ENCODE measurements at places on chromosomes 7 and 10.

GRCh38 chr10:13815756-13816155 lies 229.0 kb downstream of the PRPF18 start:
- no peak for DNase-seq

DNA sequence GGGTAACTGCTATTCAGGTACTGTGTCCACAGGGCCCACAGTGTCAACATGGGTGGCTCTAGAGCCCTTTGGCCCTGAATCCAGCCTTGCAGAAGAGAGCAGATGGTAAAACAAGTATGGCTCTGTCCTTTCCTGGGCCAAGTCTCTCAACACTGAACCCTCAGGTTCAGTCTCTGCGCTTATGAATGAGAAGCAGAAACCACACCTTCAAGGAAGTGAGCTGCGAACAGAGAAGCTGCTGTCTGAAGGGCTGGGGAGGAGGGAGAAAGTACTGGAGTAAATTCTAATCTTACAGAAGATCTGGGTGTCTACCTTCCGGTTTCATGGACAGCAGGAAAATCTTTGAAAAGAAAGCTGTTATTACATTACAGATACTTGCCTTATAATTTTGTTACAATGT lies 4.1 kb downstream of the TBRG4 start:
- DNase-seq = no peak

DNA sequence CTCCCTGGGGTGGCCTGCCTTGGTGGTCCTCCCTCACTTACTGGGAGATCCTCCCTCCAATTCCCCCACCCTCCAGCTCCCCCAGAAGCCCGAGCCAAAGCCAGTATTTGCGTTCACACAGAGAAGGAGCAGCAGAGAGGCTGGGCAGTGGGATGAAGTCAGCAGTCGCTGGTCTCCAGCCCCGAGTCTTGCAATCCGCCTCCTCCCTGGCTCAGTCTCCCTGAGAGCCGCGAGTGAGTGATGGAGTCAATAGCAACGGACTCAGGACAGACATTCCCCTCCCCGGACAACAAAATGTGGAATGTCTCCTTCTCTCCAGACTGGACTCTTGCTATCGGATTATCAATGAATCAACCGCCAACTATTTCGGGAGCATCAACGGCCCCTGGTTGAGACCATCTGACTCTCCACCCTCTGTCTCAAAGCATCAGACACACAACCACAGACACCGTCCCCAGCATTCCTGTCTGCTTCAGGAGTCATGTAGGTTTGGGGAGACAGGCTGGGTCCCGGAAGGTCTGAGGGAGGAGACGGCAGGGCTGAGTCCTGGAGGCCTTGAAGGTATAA lies 178.4 kb downstream of the SH3PXD2A start:
- DNase-seq = no peak

GRCh38 chr7:26912933-26913536 lies 48.6 kb upstream of the SKAP2 start:
- DNase-seq = no peak

- no peak for DNase-seq
Observed at GRCh38 chr10:100684688-100685235, 60.6 kb upstream of the PAX2 start.

DNA sequence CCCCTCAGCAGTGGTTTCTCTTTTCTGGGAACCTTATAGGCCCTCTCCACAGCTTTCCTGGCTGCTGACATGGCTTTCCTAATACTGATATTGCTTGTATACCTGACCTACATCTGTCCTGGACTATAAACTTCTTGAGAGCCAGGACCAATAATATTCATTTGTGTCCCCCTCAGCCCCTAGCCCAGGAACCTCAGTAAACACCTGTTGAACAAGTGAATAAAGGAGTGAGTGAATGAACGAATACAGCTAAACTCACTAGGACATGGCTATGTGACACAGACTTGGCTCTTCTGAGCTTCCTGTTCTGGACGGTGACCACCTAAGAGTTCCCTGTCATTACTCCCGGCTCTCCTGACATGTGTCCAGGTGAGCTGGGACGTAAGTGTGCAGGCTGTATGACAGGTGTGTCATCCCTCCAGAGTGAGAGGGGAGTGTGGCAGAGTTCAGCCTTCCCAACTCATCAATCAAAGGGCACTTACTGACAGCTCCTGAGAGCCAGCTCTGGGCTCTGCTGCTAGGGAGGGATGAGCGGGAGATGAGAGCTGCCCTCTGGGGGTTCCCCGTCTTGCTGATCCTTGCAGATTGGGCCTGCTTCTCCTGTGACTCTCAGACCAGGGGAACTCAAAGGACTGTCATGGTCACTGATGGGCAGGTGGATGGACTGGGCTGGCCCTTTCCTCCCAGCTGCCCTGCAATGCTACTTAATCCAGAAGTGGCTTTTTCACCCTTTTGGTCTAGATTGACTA lies 84.5 kb downstream of the HIF1AN start:
- no peak for DNase-seq

- DNase-seq = no peak
Observed at GRCh38 chr7:51303142-51303525, 13.5 kb downstream of the COBL start.

- no peak for DNase-seq
Observed at GRCh38 chr7:36763132-36763816, 39.0 kb upstream of the AOAH start.

DNA sequence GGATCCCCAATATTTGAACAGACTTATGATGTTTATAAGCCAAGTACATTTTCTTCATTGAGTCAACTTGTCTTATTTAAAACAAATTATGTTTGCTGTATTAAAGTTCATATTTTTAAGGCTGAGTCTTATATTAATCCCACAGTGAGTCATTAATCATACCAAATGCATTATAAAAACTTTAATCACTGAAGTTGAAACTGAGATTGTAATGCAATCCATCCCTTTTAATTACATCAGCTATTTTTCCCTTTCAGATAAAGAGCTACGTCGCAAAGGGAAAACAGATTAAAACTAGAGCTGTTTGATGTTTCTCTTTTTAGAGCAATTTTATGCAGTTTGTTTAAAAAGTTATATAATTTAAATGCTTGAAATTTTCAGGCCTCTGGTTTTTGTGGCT lies 183.0 kb downstream of the ARID5B start:
- DNase-seq = no peak

DNA sequence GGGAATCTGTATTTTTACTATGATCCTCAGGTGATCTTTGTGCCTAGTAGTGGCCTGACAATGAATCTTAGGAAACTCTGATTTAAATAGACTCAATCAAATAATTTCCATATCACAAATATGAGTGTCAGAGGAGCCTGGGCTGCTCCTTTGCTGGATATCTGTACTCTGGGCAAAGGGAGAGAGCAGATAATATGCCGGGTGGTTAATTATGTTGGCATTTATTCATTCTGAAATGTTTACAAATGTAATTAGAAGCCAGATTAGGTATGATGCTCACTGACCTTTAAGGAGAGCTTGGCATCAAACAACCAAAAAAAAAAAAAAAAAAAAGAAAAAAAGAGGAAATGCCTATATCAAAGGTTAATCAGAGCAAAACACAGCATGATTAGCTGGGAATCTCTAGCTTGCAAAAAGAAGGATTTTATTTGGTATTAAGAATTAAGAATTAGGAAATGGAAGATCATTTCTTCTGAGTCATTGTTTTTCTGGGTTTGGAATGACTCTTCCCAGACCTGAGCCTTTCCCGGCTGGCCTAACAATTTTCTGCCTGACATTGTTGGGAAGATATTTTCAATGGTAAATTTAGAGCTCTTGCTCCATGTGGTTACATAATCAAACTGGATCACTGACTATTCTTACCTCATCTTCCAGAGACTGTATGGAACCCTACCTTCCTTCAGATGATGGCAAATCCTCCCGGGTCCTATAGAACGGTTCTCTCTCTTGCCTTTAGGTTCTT lies 365.3 kb downstream of the REEP3 start:
- DNase-seq = no peak

GRCh38 chr10:89693176-89693575 lies 8.2 kb upstream of the KIF20B start:
- no peak for DNase-seq

- DNase-seq = peak; percentile 49
Observed at GRCh38 chr7:2231992-2232765, 566 bp downstream of the MAD1L1 start.

DNA sequence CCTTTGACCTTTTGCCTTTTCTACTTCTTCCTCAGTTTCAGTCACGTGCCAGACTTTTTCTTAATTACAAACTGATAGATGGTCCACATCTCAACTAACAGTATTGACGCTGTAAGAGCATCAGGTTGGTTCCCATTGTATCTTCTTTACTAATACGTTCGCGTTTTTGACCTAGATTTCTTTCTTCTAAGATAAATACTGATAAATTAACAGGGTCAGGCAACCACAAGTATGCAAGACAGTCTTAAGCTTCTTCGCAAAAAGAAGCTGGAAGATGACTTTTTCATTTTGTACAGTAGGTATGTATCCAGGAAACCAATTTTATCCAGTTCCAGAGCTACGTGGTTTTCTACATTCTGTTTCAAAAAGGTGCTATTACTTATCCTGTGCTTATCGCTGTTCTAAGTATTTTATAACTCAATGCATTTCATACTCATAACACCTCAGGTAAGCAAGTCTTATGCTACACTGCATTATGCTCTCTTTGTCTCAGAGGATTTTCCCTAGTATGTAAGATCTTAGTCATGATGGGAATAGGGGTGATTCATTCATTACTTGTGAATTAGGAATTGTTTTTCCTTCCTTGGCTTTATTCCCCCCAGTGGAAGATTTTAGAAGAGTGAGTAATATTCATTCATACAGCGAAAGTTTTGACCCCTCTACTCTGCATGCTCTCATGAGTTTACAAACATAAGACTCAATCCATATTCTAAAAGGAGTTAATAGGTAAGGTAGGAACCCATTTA lies 955 bp downstream of the DUS4L start:
- no peak for DNase-seq

DNA sequence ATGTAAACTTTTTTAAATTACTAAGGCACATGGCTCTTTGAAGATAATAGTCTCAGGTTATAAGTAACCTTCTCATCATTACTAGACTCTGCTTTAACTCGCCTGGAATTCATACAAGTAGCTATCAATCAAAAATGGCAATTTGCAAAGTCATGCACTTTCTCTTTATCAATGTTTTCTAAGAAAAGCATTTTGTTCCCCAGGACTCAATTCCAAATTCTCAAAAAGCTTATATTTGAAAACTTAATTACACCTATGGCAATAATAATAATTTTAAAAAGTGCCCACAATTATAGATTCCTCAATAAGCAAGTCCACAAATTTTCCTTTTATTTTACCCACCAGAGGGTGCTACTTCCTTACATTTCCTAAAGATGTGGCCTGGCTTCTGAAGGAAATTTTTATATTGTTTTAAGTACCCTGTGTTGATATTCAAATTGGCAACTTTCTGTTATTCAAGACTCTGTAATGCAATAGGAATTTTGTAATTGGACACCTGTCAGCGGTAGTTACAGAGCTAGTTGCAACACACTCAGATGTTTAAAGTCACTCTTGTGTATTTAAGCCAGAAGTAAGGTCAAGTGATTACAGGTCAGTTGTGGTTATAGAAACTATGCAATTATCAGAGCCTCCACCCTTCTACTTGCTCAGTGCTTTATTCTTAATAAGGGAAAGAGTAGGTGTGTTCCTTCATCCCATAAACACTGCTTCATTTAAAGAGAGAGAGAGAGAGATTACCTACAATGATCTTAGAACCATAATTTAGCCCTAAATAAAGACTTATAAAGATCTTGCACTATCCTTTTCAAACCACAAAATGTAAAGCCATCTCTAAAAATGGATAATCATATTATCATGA lies 47.1 kb upstream of the HYAL4 start:
- DNase-seq = no peak

GRCh38 chr7:65910237-65910636 lies 37.4 kb downstream of the VKORC1L1 start:
- DNase-seq = no peak

DNA sequence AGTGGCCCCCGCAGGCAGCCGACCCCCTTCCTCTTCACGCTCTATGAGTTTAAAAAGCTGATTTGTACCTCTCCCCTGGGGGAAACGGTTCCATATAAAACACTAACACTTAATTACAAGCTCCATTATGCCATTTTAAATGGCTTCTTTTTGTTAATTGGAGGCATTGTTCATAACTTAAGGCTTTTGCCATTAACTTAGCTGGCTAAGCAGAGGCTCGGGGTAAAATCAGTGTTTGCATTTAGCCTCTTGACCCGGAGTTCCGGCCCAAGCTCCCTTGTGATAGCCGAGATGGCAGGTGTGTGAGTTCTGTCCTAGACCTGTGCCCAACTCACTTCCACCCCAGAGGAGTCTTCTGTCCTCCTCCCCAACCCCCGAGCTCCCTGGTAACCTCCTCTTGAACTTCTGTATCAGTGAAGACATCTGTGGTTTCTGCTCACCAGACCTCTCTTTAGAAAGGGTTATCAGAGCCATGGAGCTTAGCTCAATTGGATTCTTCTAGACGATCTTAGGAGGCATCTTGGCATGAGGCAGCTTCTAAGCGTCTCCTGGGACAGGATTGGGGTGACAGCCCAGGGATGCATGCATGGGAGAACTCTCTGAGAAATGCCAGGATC lies 34.2 kb upstream of the SH2B2 start:
- no peak for DNase-seq

GRCh38 chr10:80504897-80505465 lies 32.7 kb upstream of the SH2D4B start:
- no peak for DNase-seq

DNA sequence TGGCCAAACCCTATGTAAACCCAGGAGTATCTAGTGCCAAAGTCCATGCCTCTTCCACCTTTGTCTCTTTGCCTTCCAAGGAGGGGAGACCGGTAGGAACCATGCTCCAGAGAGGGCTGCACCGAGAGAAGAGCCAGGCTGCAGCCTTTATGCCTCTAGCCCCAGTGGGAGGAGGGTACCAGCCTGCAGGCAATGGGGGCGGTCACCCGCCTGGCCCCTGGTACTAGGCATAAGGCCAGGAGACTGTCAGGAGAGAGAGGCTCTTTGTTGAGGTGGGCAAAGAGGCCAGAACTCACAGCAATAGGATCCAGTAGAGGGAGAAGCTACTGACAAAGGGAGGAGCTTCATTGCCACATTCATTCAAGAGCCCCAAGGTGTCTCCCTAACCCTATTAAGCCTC lies 146.6 kb upstream of the PDE1C start:
- DNase-seq = no peak

GRCh38 chr7:24572393-24572996 lies 757 bp upstream of the PALS2 start:
- peak; percentile 36 for DNase-seq

- no peak for DNase-seq
Observed at GRCh38 chr7:127887631-127888030, 143.6 kb downstream of the LRRC4 start.

DNA sequence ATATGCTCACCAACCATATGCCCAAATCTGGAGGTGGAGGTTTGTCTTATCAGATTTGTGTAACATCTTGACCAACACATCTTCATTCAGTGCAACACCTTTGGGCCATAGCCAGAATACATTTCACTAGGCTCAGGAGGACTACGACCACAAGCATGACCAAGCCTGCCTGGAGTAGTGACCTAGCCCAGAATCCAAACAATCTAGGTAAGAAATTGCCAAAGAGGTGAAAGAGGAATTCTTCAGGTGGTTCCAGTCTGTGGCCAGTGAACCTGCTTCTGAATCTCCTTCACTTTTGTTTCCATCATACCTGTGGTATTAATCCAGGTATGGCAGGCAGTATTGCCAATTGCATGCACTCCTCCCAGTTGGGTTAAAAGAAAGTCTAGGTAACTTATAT lies 112.8 kb upstream of the RAB18 start:
- no peak for DNase-seq

GRCh38 chr10:114300036-114300645 lies 61.1 kb downstream of the VWA2 start:
- no peak for DNase-seq

Measured in stimulated activated naive CD8-positive, alpha-beta T cell treated with anti-CD3 and anti-CD28 coated beads, Interleukin-15, Interleukin-2, amounts not matched to agents 100 U/mL and 50 U/mL, for 24 hours (primary cell).